ENCODE measurements at places on chromosomes 2 and 18.

- DNase-seq, result no peak
Measured at GRCh38 chr18:59015531-59016152, 124.0 kb upstream of the SEC11C start.

DNA sequence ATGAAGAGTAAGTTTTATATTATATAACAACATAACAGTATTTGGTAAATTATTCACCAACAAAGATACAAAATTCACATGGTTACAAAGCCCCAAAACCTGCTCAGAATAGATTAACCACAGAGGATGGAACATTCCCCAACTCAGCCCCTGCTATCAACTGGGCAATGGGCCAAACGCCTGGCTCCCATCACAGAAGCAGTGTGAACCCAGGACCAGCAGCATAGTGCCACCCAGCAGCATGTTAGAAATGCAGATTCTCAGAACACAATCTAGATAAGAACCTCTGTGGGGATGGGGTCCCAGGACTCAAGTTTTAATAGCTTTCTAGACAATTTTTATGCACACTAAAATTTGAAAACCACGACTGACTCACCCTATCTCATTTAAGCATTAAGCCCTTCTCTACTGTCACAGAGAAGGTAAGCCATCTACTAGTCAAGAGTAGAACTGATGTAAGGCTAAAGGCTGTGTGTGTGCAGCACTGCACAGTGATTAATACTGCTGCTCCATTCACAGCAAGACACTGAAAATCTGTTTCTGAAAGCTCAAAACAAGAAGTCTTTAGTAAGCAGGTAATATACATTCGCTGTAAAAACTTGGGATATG lies 15.2 kb downstream of the AFG3L2 start:
- no peak for DNase-seq

- DNase-seq, result no peak
Measured at GRCh38 chr2:54806975-54807374, 83.5 kb downstream of the EML6 start.

DNA sequence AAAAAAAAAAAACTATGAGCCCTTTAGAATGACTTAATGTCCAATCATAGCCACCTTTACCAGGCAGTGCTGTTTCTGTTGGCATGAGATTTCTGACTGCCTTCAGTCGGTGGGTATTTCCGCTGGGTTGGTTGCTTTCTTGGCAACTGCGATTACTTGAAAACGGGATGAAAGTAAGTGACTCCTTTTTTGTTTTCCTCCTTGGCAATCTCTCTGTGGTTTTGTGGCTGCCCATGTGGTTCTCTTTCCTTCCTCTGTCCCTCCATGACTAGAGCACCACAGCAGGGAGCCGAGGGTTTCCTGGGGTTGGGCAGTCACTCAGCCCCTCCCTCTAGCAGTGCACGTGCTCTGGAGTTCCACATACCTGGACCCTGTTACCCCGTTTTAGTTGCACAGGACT lies 112.1 kb downstream of the KLHL29 start:
- no peak for DNase-seq

GRCh38 chr2:85878719-85879370 lies 9.9 kb downstream of the ST3GAL5 start:
- DNase-seq, result no peak

DNA sequence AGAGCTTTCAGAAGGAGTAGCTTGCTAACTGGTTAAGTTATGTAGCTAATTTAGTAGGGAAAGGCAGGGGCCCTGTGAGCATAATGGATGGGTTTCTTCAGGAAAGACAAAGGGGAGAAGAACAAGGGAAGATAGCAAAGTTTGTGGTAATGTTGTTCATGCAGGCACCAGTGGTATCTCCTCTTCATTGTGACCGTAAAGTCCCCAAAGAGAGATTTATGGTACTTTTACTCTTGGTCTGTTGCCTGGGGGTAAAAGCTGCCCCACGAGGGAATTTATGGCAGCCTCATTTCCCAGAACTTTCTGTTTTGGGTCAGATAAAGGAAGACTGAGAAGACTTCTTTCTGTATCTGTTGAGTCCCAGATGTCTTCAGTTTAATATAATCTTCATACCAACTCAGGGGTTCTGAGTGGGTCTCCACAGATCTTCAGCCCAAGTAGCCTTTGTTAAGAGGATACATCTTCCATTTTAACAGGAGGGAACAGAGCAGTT lies 27.5 kb downstream of the MALT1 start:
- no peak for DNase-seq

GRCh38 chr2:232455426-232456255 lies at the start of gene ALPI:
Gene ALPI (plus strand): TSS chr2:232456153. CDS start chr2:232456200, 47 bp downstream.
- DNase-seq, result peak; percentile 5

GRCh38 chr18:53268455-53268854 lies 928.5 kb downstream of the DCC start:
- no peak for DNase-seq

- DNase-seq, result no peak
Measured at GRCh38 chr2:18957909-18958308, 368.5 kb upstream of the NT5C1B start.

DNA sequence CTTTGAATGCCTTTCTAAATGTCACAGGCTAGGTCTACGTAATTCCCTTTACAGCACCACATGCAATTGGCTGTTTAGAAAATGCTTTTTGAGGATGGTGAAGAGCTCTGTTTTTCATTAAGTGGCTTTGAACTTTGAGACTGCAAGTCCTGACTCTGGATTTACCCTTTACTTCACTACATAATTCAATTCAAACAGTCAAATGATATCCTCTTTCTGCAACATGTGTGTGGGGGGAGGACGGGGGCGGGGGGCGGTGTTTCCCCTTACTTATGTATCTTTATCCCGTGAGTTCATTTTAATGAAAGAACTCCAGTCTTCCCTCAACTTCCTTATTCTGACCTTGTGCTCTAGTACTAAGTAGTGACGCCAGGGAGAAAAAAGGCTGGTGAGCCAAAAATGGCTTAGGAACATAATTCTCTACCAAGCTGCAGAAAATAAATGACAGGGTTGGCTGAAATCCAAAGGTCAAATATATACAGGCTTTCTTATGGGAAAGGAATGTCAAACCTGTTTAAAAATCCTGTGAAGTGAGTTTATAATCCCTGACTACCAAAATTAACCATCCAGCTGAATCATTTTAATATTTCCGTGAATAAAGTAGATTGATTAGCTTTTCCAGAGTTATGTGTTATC lies 119.6 kb downstream of the SLC8A1 start:
- DNase-seq, result no peak

GRCh38 chr2:239587311-239587731 lies 186.5 kb upstream of the HDAC4 start:
- DNase-seq, result no peak

DNA sequence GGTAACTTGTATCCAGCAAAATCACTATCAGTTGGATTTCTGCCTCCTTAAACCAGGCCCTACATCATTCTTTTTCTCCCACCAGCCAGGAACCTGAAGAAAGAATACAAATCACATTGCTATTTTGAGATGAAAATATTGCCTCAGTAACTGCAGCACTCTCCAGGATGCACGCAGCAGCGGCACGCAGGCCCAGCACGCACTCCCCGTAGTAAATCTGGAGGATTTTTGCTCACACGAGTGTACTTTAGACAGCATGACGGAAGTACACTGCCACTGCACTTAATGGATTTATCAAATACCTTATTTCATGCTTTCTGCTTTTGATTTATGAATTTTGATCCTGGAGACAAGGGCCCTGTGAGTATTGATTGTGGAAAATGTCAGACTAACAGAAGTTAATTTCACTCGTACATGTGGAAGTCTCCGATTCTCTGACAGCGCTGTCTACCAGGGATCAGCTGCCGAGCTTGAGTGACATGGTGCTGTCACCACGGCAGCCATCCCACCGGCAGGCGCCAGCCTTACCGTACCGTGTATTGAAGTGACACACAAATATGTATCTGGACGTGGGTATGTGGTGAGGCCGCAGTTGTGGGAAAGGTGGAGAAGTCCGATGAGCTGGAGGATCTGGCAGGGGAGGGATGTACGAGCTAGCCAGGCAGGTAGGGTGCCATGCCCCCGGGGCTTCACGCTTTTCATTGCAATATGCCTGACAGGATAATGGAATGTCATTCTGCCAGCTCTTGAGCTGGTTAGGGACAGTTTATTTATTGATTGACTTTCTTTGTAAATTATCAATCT lies 863.7 kb downstream of the GALR1 start:
- no peak for DNase-seq

GRCh38 chr2:74735009-74735408 lies 81.0 kb downstream of the SEMA4F start:
- no peak for DNase-seq

DNA sequence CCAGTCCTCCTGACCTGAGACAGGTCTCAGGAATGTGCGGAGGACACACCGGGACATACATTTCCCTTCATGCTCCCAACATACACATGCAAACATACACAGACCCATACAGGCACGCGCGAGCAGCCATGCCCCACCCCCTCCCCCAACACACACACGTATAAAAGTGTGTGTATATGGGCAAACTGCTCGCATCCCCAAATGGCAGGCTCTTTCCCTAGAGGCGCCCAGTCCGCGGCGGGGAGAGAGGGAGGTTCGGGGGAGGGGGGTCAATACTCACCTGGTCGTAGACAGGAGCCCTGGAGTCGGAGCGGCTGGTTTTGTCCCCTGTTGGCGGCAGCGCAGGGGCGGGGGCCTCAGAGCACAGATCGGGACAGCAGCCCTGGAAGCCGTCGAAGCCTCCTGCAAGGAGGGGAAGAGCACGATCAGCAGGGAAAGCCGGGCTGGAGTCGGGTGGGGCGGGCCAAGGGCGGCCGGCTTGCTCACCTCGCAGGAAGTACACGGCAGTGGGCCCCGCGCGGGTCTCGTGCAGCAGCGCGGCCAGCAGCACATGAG lies 682 bp downstream of the DUSP2 start:
- DNase-seq, result no peak

- DNase-seq, result no peak
Measured at GRCh38 chr18:26617151-26617554, 68.8 kb upstream of the KCTD1 start.

DNA sequence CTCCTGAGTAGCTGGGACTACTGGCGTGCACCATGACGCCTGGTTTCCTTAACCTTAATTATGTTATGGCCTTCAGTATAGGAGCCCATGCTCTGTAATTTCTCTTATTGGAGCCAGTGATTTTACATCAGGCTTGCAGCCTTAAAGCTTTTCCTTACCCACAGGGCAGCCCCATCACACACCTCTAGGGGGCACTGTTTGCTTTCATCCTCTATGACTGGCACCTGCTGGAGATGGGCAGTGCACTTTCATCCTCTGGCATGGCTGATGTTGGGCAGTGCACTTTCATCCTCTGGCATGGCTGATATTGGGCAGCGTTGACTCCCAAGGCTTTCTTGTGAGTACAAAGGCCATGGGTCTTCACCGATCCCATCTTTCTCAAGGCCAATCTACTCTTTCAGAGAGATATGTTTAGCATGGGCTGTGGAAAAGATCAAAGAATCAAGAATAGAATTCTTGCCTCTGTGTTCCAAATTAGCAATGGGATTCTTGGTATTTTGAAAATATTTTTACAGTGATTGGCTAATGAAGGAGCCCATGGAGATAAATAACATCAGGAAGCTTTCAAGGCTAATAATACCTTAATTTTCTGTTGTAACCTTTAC lies 80.7 kb upstream of the MEX3C start:
- peak; percentile 39 for DNase-seq

DNA sequence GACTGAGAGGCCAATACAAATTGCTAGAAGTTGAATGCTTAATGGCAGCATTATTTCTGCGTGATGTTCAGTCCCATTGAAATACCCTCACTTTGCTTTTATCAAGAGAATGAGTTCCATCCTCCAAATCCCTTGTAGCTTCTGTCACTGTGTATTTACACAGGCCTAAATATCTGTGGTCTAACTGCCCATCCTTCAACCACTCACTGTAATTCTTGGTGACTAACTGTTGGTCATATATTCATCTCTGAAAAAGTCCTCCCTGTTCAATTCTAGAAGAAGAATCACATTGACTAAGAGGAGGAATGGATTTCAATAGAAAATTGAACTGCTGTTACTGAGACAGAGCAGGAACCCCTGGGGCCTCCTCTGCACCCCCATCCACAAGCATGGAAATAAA lies 74.2 kb upstream of the L3MBTL4 start:
- DNase-seq, result no peak

GRCh38 chr2:216770050-216770449 lies 74.7 kb upstream of the IGFBP5 start:
- no peak for DNase-seq

DNA sequence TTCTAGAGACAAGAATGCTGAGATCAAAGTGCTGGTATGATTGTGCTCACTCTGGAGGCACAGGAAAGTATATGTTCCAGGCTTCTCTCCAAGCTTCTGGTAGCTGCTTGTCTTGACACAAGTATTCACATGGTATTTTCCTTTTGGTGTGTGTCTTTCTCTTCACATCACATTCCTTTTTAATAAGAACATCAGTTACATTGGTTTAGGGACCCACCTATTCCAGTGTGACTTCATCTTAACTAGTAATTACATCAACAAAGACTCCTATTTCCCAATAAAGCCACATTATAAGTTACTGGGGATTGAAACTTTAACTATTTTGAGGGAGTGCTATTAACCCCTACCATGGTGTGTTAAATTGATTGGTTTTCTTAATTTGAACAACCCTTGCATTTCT lies 119.1 kb downstream of the FSIP2 start:
- DNase-seq, result no peak

GRCh38 chr18:75828379-75828778 lies 400.9 kb upstream of the SMIM21 start:
- DNase-seq, result peak; percentile 70

DNA sequence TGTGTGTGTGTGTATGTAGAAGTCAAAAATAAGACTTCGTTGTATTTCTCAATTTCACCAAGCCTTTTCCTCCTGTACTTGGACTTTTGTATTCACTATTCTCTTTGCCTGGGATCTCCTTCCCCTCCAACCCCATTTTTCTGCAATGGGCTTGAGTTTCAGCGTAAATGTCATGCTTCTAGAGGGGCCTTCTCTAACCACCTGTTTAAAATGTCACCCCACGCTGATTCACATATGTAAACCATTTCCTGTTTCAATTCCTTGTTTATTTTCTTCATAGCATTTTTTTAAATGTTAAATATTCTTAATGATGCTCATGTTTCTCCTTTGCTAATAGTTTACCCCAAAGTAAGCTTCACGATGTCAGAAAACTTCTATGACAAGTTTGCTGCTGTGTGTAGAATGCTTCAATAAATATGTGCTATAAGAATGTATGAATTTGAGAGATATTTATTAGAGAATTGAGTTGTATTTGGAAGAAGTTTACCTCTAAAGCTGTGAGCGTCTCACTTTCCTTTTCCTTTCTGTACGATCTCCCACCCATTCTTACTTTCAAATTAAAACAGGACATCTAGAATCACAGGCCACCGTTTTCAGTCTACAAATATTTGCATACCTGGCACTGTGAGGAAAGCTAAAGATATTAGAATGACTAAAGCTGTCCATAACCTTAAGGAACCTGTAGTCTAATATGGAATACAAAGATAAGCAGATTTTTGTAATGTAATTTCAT lies 762.4 kb downstream of the LRRTM4 start:
- no peak for DNase-seq

DNA sequence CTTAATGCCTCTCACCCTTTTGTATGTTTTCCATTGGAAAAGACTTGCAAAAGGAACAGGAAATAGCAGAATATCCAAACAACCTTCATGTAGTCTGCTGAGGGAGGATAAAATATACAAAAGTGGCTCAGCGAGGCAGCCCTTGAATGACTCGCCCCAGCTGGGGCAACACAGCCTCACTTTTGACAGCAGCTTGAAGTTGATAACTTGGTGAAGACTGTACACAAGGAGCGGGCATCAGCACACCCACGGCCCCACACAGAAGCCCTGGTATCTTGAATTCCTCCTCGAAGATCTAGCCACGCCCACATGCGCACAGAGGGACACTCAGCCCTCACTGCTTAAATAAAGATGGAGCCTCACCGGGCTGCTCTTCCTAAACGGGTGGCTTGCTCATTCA lies 161.0 kb downstream of the IRS1 start:
- DNase-seq, result no peak

- no peak for DNase-seq
Measured at GRCh38 chr2:194104687-194105086, 1552.3 kb upstream of the SLC39A10 start.

All from D721Med (cell line).